ENCODE measurements at places on chromosomes 2 and 18. TPM values are rescaled to one million over a fixed set of nuclear protein-coding genes. Genes with fewer than 3 reads are reported as not detected.

Gene GRB14
- total RNA-seq: 0.63 TPM

Gene DTNA
- total RNA-seq: 11.6 TPM

Gene AQP12A
- not detected for total RNA-seq

Gene NT5C1B
- not detected for total RNA-seq

Gene PRKD3
- total RNA-seq: 27.2 TPM

Gene SPR
- 69.4 TPM for total RNA-seq

Gene GPBAR1
- total RNA-seq: not detected

Gene ST8SIA3
- total RNA-seq: not detected

Gene SPC25
- 11.1 TPM for total RNA-seq

Gene KCNG2
- not detected for total RNA-seq

Gene DPP4
- total RNA-seq: 23.3 TPM

Gene FHOD3
- 18.1 TPM for total RNA-seq

Gene CRYBA2
- 6.4 TPM for total RNA-seq

Gene FAHD2B
- 12.7 TPM for total RNA-seq

Gene B4GALT6
- 1.4 TPM for total RNA-seq

Gene ZDBF2
- 4.2 TPM for total RNA-seq

Gene PAX3
- total RNA-seq: not detected

Gene TSPYL6
- total RNA-seq: not detected
